AG08395 (cell line): ENCODE measurements at places on chromosomes 3 and 15.

DNA sequence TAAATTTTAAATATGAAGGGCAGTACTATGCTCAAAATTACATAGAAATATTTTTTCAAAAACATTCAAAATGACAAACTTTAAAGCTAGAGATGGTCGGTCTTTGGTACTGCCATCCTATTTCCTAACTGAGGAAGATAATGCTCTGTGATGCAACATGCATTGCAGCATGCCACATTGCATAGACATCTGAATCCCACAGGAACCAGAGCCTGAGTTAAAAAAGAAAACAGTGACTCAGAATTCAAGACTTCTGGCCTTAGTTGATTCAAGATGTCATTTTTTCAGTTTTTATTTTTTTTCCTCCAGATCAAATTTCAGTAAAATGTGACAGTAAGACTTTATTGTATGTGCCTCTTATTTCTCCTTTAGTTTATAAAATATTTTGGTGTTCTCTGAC is 33.1 kb downstream of the TP63 start:
- DNase-seq, result peak; percentile 88

GRCh38 chr15:81357180-81357686 is 16.8 kb downstream of the TMC3 start:
- DNase-seq, result no peak

- DNase-seq, result no peak
These were observed 8.2 kb upstream of the TMEM62 start for GRCh38 chr15:43125100-43125661.

DNA sequence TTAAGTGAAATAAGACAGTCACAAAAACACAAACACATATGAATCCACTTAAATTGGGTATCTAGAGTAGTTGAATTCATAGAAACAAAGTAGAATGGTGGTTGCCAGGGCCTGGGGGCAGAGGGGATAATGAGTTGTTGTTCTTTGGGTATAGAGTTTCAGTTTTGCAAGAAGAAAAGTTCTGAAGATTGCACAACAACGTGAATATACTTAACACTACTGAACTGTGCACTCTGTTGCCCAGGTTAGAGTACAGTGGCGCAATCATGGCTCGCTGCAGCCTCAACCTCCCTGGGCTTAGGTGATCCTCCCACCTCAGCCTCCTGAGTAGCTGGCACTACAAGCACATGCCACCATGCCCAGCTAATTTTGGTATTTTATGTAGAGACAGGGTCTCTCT is 14.9 kb downstream of the GRAMD2A start:
- DNase-seq, result no peak

- no peak for DNase-seq
These were observed 6.9 kb downstream of the CORO2B start for GRCh38 chr15:68585574-68586273.

DNA sequence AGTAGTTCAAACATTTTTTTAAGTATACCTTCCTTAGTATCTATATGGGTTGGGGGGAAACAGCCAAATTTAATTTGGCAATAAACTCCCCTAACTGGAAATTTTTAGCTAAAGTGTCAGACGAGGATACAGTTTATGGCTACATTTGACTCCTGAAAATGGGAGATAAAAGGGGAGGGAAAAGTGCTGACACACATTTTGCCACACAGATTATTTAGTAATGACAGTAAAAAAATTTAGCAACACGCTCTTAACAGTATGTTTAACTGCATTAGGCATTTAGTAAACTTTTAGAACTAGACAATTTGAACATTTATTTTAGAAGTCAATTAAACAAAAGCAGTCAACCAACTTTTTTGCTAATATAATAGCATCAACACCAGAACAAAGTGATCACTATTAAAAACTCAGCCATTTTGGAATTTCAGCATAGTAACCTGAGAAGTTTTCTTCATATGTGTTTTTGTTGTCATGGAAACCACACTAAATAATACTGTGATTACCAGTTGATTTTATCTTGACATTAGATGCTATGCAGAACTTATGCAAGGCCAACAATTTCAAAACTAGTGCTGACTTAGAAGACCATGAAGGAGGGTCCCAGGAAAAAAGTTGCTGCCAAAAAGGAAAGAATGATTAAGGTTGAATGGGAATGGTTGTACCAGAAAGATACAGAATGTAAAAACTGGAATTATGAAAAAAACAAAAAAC is 47.0 kb upstream of the TFG start:
- no peak for DNase-seq
